ENCODE measurements at places on chromosomes 7 and 10.

GRCh38 chr7:6181136-6181535 is 91.3 kb downstream of the CYTH3 start:
- DNase-seq, result no peak

GRCh38 chr10:3858051-3858845 is 73.2 kb upstream of the KLF6 start:
- no peak for DNase-seq

- no peak for DNase-seq
These were observed 11.6 kb downstream of the CFAP43 start for GRCh38 chr10:104220522-104220921.

DNA sequence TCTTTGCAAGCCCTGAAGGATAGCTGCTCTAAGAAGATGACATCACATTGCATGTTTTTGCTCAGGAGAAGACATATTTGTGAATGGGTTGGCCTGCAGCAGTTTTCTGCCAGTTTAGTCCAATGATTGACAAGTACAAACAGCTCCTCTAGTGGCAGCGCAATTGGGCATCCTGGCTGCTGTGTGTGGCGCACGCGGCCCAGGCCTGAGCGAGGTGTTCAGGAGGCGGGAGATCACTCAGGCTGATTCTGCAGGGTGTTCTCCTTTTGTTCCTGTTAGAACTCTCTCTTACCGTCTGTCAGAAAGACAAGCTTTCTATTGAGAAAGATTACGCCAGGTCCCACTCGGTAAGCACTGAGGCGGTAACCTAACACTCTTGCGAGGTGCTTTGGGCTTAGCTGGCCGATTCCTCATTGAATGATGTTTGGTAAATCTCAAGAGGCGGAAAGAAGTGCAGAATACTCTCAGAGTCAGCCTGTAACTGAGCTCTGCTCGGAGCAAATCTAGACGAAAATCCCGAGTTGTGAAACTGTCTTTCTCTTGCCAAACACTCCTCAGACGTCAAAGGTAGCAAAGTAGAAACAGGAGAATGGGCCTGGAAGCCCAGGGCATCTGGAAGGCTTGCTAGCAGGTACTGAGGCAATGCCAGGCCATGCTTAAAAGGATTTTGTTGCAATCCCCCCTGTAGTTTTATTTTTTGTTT is 219.2 kb upstream of the BMPER start:
- no peak for DNase-seq

DNA sequence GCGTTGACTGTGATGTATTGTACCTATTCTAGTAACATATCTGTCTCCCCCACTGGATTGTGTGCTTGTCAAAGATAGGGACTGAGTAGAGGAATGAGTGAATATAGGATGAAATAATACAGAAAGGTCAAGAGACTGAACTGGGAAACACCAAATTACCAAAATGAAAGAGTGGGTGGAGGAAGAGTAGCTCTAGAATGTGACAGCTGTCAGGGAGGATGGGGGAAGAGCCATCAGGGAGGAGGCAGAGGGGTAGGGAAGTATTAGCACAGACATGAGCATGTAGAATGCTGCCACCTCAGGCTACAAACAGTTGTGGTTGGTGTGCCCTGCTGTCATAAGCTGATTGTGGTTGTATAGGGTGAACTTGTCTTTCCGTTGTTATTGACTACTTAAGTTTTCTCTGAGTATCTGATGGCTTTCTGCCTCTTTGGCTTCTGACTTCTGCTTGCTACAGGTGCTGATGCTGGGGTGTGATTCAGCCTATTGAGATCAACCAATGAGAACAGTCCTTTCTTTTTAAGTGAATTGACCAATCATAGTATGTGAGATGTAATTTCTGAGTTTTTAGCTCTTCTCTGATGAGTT is 5.6 kb downstream of the CCSER2 start:
- no peak for DNase-seq

- DNase-seq, result peak; percentile 25
These were observed 109.2 kb downstream of the DPY19L1 start for GRCh38 chr7:34928052-34928451.

GRCh38 chr10:88045096-88045495 is 181.7 kb downstream of the PTEN start:
- no peak for DNase-seq

DNA sequence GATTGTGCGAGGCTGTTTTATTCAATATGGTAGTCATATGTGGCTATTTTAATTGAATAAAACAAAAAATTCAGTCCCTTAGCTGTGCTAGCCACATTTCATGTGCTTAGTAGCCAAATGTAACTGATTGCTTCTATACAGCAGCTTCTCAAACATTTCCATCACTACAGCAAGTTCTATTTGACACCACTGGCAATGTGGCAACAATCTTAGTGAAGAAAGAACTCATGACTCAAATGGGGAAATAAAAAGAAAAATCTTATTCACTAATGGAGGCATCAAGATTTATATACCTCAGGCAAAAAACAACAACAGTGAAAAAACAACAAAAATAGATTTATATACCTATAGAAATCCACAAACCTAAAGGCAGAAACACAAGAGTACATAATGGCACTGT is 17.9 kb downstream of the SEM1 start:
- no peak for DNase-seq

DNA sequence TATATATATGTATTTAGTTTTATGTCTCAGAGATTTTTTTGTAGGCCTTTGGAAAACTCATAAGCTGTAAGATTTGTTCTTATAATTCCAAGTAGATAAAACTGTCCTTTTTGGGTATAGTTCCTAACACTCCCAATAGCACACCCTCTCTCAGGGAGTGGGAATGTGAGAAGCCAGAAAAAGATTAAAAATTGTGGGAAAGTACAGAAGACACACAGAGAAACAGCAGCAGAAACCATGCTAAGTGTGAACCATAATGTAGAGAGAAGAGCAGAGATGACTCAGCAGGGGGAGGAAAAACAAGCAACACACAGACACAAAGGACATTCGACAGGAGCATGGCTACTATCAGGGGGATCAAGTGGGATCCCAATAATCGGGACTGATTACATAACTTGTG is 401.6 kb downstream of the MAGI2 start:
- DNase-seq, result no peak

- no peak for DNase-seq
These were observed 51.5 kb downstream of the RBM17 start for GRCh38 chr10:6140141-6140841.

GRCh38 chr10:83673316-83673715 is 466.0 kb upstream of the GHITM start:
- DNase-seq, result no peak

DNA sequence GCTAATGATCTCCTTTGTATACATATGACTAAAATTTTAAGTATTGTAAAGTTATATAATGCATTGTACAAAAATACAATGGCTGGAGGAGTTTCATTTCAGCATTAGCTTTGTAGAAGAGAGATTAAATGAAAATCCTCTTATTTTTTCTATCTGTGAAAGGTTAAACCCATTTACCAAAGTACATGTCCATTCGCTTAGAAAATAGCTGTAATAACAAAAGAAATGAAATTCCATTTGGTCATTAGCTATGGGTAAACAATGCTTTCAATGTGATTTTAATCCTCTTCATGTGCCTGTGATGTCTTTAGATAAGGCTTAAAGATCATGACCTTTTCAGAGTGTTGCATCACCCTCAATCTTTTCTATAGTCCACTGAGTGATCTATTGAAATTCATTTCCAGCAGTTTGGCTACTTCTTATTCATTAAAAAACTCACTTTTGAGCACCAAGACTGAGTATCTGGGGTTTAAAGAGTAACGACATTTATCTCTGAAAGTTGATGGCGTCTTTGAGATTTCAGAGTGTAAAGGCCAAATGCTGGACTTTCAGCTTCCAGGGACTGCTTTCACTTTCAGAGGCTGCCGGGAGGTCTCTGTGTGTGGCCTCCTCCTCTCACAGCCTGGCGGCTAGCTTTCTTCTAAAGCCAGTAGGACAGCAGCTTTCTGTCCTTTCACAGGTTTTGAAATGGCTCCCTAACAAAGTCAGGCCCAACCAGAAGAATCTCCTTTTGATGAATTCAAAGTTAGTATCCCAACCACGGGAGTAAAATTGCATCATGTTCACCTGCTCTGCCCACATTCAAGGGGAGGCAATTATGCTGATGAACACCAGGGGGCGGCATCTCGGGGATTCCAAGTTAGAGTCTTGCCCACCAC is 701.4 kb upstream of the COBL start:
- DNase-seq, result no peak

DNA sequence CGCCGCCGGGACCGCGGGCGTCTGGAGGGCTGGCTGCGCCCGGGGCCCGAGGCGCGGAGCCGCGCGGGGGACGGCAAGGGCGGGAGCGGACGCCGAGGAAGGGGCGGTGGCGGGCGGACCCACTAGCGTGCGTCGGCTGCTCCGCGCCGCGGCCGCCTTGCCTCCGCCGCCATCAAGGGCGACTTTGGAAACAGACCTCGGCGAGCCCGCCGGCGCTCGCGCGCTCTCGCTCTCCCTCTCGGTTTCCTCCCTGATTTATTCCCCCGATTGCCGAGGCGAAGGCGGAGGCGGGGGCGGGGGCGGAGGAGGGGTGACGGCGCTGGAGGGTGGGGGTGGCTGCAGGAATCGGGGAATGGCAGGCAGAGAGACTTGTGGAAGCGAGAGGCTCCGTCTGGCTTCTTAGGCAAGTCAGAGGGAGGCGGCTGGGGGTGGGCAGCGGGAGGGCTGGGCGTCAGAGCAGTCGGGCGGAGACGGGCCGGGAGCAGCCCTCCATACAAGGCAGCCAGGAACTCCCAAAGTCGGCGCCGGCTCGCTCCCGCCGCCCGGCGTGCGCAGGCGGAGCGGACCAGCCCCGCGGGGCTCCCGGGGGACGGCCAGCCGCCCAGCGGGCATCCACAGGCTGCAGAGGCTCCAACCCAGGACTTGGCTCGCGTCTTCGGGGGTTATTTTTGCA is at the start of gene CACNA2D1:
Gene CACNA2D1 (minus strand): TSS at position 231 of the 673 bp plus-strand sequence.
- peak; percentile 77 for DNase-seq

DNA sequence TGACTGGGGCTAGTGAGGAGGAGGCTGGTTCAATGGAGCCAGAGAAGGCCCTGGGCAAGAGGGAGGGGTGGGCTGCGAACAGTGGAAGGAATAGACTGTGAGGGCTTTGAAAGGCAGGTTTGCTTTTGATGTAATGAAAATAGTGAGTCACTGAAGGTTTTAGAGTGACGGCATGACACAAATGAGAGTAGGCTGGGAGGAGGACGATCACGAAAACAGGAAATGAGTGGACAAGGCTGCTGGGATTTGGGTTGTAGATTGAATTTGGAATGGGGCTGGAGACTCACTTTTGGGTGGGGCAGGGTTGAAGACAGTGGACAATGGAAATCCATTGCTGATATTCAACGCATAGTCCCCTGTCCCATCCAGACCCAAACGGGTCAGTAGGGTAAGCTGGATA is 139.6 kb downstream of the CDH23 start:
- DNase-seq, result no peak

- DNase-seq, result no peak
These were observed 743 bp upstream of the PITRM1 start for GRCh38 chr10:3173171-3173878.

DNA sequence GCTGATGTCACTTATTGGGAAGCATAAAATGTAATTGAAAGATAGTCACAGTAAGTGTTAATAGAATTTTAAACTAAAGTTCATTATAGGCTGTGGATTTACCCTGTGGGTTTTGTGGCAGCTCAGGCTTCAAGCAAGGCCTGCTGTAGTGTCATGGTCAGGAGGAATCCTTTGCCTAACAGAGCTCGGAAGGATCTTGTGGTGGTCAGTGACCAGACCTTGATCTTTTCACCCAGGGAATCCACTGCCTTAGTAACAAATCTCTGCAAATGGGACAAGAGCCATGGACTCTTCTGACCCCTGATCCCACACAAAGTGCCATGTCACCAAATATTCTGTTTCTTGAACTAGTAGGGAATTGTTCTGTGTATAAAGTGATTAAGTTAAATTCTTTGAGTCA is 20.6 kb upstream of the HDAC9 start:
- DNase-seq, result no peak

DNA sequence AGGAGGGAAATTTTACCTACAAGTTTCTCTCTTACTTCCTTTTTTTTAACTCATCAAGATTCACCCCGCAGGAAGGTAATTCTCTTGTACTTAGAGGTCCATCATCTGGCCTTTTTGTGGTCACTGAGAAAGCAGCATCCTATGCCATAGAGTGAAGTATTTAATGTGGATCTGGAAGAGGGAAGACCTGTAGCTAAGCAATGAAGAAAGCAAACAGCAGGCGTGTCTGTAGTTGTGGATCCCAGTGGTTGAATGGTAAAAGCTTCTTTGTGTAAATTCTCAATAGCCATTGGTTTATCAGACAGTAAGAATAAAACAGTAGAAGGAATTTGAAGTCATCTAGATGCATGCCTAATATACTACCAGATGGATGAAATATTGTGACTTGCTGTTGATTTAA is 196.4 kb downstream of the ANKRD7 start:
- no peak for DNase-seq

- no peak for DNase-seq
These were observed 14.8 kb downstream of the MBL2 start for GRCh38 chr10:52757773-52758172.

- DNase-seq, result no peak
These were observed 75.8 kb upstream of the PARD3 start for GRCh38 chr10:34890939-34891338.

DNA sequence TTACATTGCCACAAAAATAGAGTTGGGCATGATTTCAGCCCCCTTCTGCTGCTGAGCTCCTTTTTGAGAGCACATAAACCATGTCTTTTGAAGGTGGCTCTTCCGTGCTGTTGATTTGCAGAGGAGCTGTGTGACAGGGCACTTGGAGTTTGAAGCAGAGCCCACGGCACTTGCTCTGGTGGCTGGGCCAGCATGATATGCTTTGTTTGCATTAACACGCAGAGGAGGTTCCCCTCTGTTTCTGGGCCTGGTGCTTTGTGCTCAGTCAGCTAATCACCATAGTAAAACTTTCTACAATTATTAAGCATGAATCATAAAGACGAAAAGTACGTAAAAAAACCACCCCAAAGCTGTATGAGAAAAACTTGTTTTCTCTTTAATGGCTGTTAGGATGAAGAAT is 40.1 kb downstream of the RBM33 start:
- DNase-seq, result no peak

GRCh38 chr10:79056361-79056735 is 12.4 kb upstream of the ZMIZ1 start:
- DNase-seq, result no peak

DNA sequence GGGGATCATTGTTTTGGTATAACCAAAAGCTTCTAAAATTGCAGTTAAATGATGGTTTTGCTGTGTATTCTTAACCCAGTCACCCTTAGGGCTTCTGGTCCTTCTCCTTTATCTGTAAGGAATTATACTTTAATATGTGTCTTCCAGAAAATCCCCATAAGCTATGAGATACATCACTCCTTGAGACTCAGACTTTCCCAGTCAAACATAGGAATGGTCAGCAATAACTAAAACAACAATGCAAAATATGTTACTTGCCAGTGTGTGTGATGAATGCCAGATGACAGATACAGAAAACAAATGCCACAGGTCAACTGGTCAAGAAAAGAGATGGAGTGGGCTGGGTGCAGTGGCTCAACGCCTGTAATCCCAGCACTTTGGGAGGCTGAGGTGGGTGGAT is 10.1 kb downstream of the ADD3 start:
- DNase-seq, result no peak

GRCh38 chr10:104246976-104247375 is 7.7 kb upstream of the GSTO1 start:
- DNase-seq, result no peak

All from cerebellar cortex (tissue), 1 donor.